Foreskin keratinocyte (primary cell): ENCODE measurements at places on chromosomes 5 and 9. TPM values are rescaled to one million over a fixed set of nuclear protein-coding genes. Genes with fewer than 3 reads are reported as not detected.

DBH gene
- not detected in 2 replicates for total RNA-seq

PCDHB12 gene
- total RNA-seq, result not detected in 2 replicates

DELE1 gene
- 39.2 and 44.1 TPM in 2 replicates for total RNA-seq

SLC25A2 gene
- not detected in 2 replicates for total RNA-seq

SURF2 gene
- 36.1 and 47.2 TPM in 2 replicates for total RNA-seq

SNCAIP gene
- total RNA-seq, result 0.14 TPM in 1 of 2 replicates, not detected in the other

GPX8 gene
- 47.2 and 63.1 TPM in 2 replicates for total RNA-seq

ASPN gene
- not detected in 2 replicates for total RNA-seq

LCN9 gene
- not detected in 2 replicates for total RNA-seq

GFI1B gene
- total RNA-seq, result not detected in 2 replicates

FIBCD1 gene
- 1.2 and 2.7 TPM in 2 replicates for total RNA-seq
